ENCODE measurements at places on chromosomes 2 and 18.

DNA sequence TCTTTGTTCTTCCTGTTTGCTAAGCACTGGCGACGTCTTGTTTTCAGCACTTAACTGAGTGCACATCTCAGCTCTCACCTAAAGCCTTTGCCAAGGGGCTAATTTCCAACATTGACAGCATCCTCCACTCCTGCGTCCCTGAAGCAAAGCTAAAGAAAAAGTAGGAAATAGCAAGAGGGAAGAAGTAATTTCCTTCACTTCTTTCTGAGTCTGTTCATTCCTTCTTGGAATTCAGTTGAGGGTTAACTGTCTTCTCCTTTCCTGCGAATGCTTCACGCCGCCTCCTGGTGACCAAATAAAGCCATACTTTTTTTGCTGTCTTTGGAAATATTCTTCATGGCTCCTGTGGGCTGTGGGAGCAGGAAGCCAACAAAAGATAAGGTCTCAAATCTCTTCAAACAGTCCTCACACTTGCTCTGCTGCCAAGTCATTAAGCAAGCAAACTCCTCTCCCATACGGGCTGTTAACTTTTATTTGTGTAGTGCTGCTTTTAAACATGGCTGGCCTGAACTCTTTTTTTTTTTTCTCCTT lies 100.9 kb downstream of the DPP10 start:
- no peak for DNase-seq

- DNase-seq = no peak
Measured at GRCh38 chr18:76376225-76376624, 118.8 kb downstream of the ZNF516 start.

GRCh38 chr2:210167227-210167626 lies 4.0 kb downstream of the KANSL1L start:
- DNase-seq = no peak

- no peak for DNase-seq
Measured at GRCh38 chr2:161166538-161167409, 6.5 kb downstream of the TANK start.

DNA sequence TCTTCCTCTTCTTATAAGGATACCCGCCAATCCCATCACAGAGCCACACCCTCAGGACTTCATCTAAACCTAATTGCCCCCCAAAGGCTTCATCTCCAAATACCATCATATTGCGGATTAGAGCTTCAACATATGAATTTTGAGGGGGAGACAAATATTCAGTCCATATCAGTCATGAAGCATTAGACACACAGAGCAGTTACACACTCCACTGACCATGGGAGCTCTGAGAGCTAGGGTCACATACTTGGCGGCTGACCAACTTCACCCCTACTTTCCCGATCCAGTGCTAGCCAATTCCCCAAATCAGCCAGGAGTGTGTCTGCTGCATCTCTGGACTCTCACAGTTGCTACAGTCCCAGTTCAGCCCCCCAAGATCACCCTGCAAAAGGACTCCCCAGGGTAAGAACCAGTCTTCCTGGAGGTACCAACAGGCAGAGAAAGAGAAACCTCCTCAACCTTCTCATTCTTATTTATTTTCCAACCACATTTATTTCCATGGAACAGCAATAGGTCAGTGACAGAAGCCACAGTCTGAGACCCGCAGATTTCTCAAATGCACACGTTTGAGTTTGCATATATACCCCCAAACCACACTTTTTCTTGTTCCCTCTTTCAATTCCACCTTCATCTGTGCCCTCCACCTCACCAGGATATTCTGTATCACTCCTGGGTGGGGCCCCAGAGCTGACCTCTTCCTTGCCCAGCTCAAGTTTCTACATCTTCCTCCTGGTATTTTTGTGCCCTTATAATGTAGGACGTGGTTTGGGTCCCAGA lies 33.3 kb downstream of the SPP2 start:
- DNase-seq = no peak

GRCh38 chr2:230692760-230693159 lies 19.9 kb upstream of the CAB39 start:
- DNase-seq = no peak

DNA sequence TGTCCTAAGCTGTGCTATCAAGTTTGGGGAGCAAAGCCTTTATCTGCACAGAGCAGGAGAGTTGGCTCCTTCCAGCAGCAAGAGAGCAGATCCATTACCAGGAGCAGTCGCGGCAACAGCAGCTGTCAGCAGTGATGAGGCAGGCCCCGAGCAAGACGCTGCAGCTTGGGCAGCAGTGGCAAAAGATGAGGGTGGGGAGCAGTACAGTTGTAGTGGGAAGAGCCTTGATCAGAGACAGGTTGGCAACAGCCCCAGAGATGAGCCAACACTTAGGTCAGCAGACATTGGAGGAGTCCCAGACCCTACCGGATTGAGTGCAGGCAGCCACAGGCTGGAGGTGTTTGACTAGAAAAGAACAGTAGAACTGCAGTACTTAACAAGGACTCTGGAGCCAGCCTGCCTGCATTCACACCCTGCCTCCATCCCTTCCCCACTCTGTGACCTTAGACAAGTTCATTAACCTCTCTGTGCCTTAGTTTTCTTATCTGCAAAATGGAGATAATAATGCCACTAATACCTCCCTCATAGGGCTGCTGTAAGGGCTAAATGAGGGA lies 117.1 kb upstream of the SERTAD2 start:
- no peak for DNase-seq

DNA sequence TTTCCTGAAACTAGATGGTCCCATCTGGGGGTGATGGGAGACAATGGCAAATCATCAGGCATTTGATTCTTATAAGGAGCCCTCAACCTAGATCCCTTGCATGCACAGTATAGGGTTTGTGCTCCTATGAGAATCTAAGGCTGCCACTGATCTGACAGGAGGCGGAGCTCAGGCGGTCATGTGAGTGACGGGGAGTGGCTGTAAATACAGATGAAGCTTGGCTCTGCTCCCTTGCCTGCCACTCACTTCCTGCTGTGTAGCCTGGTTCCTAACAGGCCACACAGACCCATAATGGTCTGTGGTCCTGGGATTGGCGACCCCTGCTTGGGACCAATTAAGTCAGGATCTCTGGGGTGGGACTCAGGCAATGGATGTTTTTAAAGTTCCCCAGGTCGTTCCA lies 293.4 kb downstream of the ZNF521 start:
- no peak for DNase-seq

DNA sequence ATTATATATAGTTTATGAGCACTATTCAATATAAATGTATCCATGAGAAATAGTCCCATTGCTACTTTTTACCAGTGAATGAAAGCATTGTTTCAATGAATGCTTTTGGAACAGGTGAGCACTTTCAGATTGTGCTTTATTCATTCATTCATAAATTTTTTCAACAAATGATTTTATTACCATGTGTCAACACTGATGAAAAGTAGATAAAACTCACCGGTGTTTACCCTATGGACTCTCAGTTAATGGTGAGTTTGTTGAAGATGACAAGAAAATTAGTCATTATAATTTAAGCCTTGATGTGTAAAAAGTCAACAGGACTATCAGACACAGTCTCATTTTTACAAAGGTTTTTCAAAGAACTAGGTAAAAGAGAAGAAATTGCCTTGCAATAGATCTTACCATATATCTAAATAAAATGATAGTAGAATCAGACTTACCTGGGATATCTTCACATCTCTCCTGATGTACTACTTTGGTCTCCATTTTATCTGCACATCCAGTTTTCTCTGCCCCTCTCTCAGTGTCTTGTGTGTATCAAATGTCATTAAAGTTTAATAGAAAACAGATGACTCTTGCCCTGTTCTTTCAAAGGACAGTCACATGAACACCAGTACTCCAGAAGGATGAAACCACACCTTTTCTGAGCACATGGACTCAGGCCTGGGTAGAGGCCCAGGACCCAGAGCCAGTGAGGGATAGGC lies 325.3 kb upstream of the RND3 start:
- DNase-seq = no peak

- no peak for DNase-seq
Measured at GRCh38 chr2:10266133-10266620, 36.5 kb upstream of the HPCAL1 start.

DNA sequence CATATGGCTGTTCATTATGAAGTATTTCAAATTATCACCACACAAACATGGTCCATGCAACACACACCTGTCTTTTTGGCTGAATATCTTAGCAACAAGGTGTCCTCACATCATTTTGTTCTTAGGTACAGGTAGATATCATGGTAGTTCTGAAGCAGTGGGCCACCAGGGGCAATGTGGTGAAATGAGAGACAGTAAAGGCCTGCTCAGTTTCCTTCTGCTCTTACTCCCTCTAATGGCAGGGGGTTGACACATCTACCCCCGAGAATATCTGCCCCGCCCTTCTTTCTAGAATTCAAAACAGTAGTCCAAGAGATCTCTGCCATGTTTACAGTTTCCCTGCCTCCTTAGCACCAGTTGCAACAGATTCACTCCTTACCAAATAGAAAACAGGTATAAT lies 147.0 kb upstream of the KLHL14 start:
- DNase-seq = peak; percentile 61

GRCh38 chr18:9147440-9148202 lies 11.0 kb downstream of the ANKRD12 start:
- peak; percentile 4 for DNase-seq
